T-helper 1 cell (primary cell): ENCODE measurements at places on chromosomes 12 and 14.

DNA sequence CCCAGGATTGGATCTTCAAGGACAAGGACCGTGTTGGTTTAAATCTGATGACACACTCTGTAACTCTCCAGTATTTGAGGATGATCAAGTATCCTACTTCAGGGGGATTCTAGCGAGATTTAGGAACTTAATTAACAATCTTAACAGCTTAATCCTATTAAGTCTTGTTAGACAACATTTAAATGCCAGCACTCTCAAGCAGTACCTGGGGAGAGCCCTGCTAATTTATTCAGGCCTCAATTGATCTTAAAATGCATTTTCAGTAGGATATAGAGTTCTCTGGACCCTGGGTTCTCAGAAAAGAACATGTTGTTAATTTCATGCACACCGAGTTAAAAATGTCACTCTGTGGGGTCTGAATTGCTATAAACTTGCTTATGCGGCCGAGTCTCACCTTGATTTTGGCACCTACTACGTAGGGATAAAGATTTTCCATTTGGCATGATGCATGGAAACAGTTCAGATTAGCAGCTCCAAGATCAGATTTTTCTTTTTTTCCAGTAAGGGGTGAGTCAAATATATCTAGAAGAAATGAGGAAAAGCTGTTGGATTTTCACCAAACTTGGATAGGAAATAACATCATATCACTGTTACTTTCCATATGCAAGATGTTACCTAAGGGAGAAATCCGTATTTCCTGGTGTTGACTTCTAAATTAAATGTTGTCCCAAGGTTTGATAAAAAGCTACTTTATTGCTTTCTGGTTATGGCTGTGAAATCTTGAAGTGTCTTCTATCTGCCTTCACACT lies 76.1 kb downstream of the SLC24A4 start:
- DNase-seq = no peak

GRCh38 chr12:116352315-116352835 lies 74.9 kb upstream of the MED13L start:
- no peak for DNase-seq

DNA sequence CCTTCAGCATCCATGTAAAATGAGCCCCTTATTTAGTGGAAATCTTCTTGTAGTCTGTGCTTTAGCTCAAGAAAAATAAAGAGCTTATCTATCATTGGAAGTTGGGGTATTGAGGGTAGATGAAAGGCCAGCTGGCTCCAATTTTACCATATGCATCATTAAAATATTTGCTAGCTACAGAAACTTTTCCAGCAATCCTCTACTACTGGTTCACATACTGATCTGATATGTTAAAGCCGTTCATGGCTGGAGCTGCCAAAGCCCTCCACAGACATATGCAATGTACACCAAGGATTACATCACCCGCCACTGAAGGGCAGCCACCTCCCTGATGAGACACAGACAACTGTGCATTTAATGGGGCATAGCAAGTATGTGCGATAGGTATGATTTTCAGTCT lies 1205.3 kb downstream of the GALC start:
- no peak for DNase-seq

- DNase-seq = no peak
Measured at GRCh38 chr14:76576047-76576741, 185.1 kb upstream of the VASH1 start.

DNA sequence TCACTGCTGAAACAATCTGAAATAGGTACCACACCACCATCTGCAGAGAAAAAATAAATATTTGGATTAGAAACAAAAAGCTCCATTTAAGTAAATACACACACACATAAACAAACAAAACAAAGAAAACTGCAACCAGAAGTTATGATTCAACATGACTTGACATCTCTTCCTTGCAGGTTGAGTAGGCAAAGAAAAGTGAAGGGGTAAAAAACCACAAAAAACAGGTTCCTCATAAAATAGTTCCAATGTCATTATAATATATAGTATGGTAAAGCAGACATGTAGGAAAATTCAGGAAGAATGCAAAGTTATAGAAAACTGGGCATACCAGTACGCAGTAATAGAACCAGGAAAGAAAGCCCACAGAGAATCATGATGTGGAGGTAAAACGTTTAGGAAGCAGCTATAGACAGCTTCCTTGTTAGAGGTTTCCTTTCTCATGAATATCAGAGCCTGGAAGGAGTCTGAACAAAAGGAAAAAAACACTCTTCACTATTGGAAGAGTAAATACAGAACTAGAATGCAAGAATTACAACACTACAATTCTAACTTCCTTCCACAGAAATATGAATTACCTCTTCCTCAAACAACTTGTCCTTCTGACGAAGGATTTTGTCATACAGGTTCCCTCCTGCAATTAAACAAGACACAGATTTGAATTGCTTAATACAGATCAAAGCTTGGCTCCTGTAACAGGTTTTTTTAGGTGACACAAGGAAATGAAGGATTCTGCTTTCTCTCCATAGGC lies 6.1 kb downstream of the NEK9 start:
- no peak for DNase-seq

DNA sequence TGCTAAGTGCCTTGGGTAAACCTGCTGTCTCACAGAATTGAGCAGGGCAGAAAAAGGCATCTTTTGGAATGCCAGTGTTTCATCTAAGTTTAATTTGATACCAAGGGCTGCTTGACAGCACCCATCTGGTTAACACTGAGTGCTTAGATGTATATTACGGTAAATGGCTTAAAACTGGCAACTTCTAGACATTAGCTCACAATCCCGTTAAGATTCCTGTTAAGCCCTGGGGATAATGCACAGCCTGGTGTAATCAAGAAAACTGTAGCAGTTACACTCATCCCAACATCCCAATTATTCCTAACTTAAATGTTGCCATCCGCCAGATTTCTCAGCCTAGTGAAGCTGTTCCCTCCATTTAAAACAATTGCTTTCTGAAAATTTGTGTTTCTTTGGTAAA lies 29.9 kb downstream of the PPFIBP1 start:
- no peak for DNase-seq

DNA sequence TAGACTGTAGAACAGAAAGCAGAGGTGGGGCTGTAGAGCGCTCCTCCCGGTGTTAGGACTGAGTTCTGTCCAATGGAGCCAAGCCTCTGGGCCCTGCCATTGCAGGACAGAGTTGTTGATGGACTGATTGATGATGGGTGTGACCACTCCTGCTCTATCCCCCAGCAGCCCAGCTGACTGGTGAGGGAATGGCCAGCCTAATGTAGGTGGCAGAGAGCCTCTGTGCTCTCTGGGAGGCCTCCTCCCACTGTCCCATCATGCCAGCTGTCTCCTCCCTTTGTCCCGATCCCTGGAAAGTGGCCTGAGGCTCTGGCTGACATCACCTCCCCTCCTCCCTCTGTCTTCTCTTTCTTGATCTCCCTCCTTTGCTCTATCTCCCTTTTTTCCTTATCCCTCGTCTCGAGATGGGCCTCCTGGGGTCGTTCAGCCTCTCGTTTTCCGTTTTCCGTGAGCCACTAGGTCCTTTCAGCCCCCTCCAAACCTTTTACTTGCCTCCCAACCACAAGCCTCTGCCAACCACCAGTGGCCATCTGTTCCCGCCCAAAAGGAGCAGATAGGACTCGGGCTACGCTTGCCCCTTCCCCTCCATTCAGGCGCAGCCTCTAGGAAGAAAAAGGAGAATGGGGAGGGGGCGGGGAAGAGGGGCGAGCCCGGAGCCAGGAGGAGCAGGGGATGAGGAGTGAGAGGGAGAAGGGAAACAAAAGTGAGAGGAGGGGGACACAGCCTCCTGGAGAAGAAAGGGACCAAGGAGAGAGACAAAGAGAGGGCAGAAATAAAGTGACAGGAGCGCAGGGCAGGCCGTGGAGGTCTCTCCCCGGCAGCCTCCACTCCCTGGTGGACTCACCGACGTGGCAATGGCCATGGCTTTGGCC lies 572 bp downstream of the EFS start:
- no peak for DNase-seq

DNA sequence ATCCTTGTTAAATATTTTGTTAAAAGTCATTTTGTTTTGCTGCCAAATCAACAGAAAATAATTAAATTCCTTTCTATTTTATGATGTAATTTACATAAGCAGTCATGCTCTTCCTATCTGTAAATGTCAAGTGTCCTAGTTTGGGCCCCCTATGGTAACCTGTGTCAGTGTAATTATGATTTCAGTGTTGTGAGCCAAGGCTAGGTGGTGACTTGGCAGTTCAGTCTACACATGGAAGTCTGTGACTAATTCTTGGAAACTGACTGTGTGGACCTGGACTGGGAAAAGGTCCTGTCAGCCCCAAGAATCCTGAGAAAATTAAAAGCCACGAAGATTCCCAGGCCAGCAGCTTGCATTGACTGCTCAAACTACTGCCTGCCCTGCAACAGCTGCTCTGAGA lies 371.0 kb downstream of the FUT8 start:
- no peak for DNase-seq

- no peak for DNase-seq
Measured at GRCh38 chr12:113660936-113661335, 189.3 kb upstream of the LHX5 start.

- no peak for DNase-seq
Measured at GRCh38 chr14:88853129-88853528, 28.7 kb downstream of the TTC8 start.

DNA sequence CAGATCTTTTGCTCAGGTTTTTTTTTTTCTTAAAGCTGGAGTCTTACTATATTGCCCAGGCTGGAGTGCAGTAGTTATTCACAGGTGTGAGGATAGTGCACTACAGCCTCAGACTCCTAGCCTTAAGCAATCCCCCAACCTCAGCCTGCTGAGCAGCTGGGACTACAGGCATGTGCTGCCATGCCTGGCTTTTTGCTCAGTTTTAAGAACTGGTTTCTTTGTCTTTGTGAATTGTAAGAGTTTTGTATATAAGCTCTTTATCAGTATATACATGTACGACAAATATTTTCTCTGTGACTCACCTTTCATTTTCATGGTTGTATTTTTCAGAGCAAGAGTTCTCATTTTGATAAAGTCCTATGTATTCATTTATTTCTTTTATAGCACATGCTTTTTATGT lies 33.3 kb upstream of the C2CD5 start:
- DNase-seq = no peak

DNA sequence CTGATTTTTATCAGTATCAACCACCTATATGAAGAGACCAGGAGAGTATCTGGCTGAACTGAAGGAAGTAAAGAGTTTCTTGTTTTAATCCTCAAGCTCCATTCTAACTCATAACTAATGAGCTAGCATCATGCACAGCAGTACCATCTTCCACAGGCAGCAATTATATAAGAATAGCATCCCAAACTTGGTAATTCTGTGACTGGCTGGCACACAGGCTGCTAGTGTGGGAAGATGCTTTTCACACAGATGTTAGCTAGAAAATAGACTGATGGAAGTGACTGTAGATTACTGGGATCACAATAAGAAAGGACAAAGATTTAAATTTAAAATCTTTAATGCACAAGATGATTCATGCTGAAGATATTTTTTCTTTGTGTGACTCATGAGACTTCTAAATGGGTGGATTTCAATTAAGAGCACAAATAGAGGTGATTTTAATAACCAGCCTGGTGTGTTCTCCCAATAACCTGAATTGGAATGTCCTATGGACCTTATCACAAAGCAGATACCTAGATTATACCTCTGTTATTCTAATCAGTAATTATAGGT lies 417.7 kb upstream of the ATXN7L3B start:
- no peak for DNase-seq

DNA sequence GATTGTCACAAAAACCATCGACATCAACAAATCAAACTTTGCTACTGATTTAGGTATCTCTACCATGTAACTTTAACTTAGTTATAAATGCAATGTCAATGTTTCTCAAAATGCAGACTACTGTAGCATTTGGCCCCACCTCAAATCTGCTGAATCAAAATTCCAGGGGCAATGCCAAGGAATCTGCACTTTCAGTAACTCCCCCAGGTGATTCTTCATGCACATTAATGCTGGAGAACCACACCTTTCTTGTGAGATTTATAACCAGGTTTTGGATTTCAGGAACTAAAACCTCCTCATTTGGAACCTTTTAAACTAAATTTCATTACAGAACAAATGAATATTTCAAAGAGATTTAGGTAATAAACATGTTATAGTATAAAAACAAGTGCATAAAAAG lies 4.9 kb downstream of the ATP2B1 start:
- no peak for DNase-seq

DNA sequence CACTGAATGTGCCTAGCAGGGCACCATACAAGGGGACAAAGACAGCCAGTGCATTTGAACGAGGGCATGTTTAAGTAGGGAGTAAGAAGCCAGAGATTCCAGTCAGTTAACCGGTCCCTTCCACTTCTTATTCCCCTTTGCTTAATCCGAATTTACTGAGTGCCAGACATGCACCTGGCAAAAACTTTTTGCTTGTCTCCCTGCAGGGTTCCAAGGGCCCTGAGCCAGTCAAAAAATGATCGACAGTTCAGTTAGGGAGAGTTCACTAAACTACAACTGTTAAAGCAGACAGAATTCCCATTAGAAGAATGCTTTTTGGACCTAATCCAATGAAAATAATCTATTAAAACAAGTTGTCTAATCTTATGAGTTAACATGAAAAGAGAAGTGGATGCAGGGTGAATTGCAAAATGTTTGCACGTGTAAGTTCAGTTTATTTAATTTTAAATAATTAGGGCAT lies 193.8 kb downstream of the TMTC2 start:
- DNase-seq = no peak

- peak; percentile 41 for DNase-seq
Measured at GRCh38 chr12:110937104-110937641, 16.8 kb upstream of the MYL2 start.

- DNase-seq = no peak
Measured at GRCh38 chr12:52202361-52203078, 10.7 kb upstream of the KRT80 start.

DNA sequence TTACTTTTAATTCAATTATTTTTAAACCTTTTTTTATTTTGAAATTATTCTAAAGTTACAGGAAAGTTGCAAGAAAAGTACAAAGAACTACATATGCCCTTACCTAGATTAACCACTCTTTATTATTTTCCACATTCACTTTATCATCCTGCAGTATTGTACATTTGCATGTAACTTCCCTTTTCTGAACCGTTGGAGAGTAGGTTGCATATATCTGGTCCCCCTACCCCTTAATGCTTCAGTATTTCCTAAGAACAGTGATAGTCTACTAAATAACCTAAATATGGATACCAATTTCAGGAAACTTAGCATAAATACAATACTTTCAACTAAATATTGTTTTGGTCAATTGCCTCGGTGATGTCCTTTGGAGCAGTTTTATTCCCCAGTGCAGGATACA lies 15.0 kb downstream of the G2E3 start:
- no peak for DNase-seq

DNA sequence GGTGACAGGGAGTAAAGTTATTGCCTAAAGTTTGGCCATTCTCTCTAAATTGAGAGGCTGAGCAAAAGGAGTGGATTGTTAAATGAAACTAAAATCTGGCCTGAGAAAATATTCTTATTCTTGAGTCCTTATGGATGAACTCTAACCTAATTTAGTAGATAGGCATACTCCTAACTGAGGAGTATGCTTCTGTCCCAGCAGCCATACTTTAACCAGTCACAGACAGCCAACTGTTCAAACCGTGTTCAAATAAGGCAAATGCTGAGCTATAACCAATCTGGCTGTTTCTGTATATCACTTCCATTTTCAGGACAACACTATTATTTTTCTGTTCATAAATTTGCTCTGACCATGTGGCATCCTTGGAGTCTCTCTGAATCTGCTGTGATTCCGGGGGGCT lies 75.9 kb upstream of the RERGL start:
- no peak for DNase-seq

GRCh38 chr12:6326316-6327228 lies 15.3 kb downstream of the TNFRSF1A start:
- no peak for DNase-seq
